ENCODE measurements at places on chromosomes 11 and 22. TPM values are rescaled to one million over a fixed set of nuclear protein-coding genes. Genes with fewer than 3 reads are reported as not detected.

The NOX4 gene
- total RNA-seq, result 20.2 TPM

The LRRC56 gene
- total RNA-seq, result 0.12 TPM

The KRTAP5-10 gene
- not detected for total RNA-seq

The ZNF280B gene
- total RNA-seq, result 1.2 TPM

DNA sequence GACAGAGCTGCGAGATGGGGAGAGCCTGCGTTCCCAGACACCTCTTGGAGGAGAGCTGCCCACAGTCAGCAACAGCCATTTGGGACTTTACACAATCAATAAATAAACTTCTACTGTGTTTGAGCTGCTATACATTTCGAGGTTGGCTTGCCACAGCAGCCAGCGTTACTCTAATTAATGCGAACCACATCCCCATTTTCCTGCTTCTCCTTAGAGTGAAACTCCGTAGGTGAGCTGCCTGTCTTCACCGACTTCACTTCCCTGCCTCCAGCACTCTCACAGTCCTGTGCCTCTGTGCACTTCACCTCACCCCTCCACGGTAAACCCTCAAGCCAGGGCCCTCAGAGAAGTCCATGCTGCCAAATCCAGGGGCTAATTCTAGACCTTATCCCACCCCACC, 5.9 kb upstream of the SLC22A12 start:
- DNase-seq, result no peak

- DNase-seq, result no peak
Observed at GRCh38 chr22:20305894-20306645, 13.8 kb downstream of the DGCR6L start.

DNA sequence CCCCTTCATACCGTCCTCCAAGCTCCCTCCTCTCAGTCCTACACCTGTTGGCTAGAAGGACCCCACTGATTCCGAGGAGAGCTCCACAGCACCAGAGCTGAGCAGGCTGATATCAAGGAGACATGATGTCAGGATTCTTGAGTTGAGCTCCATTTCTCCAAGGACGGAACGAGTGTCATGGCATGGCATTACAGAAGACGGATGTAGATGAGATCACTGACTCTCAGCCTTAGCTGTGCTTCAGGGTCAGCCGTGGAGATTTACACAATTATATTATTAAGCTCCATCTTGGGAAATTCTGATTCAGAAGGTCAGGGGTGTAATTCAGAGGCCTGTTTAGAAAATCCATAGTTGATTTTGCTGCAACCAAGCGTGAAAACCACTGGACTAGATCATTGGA, 428.9 kb upstream of the B3GAT1 start:
- DNase-seq, result no peak

- no peak for DNase-seq
Observed at GRCh38 chr22:19526702-19527111, 2.5 kb upstream of the CLDN5 start.

DNA sequence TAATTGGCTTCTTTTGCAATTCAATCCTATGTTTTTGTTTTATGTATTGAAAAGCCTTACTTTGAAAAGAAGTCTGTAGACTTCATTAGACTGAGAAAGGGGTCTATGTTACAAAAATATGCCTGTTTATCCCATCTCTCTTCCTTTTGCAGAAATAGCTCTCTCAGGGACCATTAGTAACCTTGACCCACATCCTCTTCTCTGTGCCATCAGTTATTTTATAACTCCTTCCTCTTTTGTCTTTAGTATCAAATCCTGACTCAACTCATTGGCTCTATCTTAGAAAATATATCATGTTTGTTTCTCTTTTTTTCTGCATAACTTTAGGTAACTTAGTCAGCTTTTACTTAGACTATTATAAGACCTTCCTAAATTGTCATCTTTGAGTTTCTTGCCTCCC, 20.3 kb downstream of the ZC3H12C start:
- DNase-seq, result no peak

All from right atrium auricular region (tissue), 2 donors.